ENCODE measurements at places on chromosomes 2 and 18.

DNA sequence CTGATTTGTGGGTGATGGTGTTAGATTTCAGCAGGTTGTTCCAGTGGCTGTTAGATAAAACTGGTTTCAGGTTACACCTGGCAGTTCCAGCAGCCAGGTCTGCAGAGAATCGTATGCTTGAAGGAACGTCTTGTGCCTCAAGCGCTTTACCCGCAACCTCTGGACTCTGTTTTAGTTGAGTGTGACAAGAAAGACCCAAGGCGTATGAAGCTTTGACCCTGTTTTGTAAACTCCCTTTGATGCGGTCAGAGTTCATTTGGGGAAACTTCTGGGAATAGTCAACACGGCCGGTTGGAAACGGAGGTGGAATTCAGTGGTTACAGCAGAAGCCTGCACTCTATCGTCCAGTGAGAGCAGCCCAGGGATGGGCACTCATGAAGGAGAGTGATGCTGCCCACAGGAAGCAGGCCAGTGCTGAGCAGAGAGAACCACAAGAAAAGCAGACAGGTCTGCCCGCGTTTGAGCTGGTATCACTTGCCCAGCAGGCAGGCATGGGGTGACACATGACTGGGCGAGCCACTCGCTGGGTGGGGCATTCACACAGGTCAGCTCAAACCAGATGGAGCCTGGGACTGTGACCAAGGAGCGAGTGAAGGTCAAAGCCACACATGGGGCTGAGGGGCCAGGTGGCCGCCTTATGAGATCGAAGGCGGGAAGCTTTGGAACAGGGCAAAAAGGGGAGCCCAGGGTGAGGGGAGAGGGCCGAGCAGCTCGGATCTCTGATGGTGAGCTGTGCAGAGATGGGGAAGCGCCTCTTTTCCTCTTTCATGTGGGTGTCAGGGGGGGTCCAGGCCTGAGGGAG is 99.6 kb upstream of the MBOAT2 start:
- DNase-seq = peak; percentile 91

- DNase-seq = peak; percentile 68
These were observed 88.3 kb upstream of the PPP1CB start for GRCh38 chr2:28663359-28663758.

- no peak for DNase-seq
These were observed 108.1 kb downstream of the CTIF start for GRCh38 chr18:48646976-48647375.

DNA sequence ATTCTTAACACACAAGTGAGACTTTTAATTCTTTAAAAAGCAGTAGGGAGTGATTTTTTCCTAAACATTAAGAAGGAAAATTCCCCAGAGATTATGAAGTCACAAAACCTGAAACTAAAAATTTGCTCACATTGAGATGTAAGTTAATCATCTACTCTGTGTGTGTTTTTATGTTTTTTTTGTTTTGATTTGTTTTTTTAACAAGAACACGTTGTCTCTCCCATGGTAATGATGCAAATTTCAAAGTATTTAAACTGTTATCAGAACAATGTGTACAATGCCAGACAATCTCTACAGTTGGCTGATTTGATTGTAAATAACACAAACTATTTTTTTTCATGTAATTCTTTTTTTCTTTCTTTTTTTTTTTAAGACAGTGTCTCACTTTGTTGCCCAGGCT is 71.5 kb downstream of the COLEC12 start:
- no peak for DNase-seq

DNA sequence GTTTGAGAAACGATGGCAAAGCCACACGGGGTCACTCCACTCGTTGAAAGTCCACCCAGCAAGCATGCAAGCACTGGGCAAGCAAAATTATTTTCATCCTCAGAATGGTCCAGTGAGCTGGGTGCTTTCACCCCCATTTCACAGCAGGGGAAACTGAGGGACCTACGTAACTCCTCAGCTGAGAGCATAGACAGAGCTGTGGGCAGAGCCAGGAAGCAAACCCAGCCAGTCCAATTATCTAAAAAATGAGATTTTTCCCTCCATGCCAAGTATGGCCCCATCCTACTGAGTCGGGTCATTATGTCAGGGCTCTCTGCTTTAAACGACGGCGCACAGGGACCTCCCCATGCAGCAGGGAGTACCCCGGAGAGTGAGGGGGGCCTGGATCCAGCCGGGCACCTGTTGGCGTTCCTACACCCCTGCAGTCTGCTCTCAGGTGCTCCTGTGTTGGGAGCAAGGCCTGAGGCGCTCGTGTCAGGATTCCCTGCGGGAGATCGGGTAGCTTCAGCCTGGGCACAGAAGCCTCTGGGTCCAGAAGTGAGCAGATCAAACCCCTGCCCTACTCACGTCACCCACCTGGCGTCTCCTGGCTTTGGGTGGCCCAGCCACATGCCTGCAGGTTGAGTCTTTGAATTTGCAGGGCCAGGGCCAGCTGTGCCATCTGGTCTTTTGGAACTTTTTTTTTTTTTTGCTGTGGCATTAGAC is 17.3 kb downstream of the TWIST2 start:
- no peak for DNase-seq

DNA sequence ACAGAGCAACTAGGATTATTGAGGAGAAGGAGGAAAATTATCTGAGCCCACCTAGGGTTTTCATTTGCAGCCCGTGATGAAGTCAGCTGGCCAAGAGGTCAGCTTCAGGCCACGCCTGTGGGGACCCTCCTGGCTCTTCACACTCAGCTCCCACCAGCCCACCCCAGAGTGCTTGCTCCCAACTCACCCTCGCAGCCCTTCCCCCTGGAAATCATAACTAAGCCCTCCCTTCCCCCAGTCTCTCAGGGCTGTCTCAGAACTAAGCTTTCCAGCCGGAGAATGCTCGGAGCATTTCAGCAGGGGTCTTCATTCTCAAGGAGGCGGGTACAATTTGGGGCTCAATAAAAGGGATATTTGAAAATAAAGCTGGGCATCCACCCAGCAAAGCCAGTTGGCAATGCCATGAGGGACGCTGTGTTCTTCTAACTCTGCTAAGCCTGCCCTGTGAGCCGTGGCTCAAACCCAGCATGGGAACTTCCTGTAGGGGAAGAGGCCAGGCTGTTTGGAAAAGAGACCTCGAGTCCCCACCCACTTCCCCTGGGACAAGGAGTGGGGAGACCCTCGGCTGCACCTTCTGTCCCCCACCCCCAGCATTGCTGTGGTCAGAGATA is 194.9 kb downstream of the CTIF start:
- no peak for DNase-seq

DNA sequence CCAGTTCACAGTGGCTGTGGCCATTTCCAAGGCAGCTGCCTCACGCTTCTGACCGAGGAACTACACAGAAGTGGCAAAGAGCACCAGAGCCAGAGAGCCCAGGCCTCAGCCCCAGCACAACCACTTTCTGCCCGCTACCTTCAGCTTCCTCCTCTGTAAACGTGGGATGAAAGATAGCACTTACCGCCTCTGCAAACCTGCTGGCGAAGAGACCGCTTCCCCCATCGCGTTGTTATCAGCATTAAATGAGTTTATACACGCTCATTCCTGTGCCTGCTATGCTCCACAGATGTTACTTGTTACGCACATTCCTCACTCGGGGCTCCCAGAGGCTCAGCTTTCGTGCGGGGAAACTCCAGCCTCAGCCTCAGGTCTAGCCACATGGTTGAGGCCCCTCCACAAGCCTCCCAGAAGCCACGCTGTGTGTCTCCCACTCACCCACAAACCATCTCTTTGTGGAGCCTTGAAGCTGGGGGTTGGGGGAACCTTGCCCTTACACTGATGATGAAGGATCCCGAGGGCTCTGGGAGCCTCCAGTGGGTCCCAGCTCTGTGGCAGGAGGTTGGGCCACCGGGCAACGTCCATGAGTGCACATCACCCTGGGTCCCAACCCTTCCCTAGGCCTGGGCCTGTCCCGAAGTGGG is 63.3 kb upstream of the SMAD7 start:
- DNase-seq = peak; percentile 51

DNA sequence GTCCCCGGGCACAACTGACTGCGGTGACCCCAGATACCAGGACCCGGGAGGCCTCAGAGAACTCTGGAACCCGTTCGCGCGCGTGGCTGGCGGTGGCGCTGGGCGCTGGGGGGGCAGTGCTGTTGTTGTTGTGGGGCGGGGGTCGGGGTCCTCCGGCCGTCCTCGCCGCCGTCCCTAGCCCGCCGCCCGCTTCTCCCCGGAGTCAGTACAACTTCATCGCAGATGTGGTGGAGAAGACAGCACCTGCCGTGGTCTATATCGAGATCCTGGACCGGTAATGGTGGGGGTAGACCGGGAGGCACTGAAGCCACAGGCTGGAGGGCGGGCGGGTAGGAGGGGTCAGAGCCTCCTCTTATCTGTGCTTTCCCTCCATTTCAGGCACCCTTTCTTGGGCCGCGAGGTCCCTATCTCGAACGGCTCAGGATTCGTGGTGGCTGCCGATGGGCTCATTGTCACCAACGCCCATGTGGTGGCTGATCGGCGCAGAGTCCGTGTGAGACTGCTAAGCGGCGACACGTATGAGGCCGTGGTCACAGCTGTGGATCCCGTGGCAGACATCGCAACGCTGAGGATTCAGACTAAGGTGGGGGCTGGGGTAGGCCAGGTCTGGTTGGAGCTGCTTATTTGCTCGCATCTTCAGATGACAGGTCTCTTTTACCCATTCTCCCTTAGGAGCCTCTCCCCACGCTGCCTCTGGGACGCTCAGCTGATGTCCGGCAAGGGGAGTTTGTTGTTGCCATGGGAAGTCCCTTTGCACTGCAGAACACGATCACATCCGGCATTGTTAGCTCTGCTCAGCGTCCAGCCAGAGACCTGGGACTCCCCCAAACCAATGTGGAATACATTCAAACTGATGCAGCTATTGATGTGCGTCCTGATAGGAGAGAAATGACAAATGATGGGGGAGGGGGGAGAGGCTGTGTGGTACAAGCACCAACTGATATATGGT is 780 bp downstream of the HTRA2 start:
- DNase-seq = peak; percentile 70

DNA sequence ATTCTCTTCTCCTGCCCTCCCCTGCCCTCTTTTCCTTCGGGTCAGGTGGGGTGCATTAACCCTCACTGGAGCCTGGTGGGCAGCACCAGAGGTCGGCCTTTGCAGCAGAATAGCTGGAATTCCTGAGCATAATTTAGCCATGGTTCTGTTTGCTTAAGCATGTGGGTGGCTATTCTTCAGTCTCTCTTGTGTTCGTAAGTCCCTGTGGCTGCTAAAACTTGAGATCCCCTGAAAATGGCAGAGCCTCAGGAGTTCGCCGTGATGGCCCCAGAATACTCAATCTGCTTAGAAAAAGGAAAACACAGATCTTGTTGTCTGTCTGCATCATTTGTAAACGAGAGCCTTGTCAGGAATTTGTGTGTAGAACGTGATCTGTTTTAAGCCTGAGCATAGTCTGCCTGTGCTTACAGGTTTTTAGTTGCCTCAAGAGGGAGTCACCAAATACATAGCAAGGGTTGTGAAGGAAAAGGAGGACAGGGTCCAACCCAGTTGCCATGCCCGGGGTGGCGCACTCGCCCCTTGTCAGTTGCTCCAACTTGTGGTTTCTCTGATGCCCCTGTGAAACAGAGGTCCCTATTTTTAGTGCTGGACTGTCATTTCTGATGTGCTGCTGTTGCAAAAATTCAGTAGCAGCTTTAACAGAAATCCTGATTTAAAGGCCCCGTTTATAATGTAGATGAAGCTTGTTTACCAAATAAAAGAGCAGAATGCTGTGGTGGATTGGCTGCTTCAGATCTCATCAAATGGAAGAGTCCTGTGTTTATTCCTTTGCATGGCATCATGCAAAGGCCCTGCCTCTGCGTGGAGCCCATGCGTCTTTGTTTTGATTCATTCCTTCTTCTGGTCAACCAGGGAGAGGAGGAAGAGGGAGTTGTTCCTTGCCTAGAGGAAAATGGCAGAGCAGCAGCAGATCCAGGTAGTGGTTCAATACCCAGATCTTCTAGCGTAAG is 74.8 kb downstream of the WDSUB1 start:
- DNase-seq = peak; percentile 91

GRCh38 chr2:24238158-24238557 is 63.3 kb downstream of the FAM228A start:
- no peak for DNase-seq

GRCh38 chr2:225512876-225513540 is 113.5 kb downstream of the NYAP2 start:
- no peak for DNase-seq

GRCh38 chr18:6482198-6482977 is 67.7 kb upstream of the L3MBTL4 start:
- peak; percentile 89 for DNase-seq

DNA sequence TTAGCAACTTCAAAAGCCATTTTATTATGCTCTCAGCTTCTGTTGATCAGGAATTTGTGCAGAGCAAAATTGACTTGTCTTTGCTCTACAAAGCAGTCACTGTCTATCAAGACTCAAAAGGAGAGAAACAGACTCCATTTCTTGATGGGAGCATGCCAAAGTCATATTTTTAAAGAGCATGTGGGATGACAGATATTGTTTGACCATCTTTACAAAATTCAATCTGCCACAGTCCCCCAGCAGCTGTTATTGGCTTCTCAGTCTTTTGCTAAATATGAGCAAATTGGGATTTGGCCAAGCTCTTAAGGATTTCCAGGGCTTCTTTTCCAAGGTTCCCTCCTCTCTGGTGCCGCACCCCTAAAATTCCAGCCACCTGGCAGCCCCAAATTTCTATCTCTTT is 67.9 kb downstream of the TEX51 start:
- no peak for DNase-seq

DNA sequence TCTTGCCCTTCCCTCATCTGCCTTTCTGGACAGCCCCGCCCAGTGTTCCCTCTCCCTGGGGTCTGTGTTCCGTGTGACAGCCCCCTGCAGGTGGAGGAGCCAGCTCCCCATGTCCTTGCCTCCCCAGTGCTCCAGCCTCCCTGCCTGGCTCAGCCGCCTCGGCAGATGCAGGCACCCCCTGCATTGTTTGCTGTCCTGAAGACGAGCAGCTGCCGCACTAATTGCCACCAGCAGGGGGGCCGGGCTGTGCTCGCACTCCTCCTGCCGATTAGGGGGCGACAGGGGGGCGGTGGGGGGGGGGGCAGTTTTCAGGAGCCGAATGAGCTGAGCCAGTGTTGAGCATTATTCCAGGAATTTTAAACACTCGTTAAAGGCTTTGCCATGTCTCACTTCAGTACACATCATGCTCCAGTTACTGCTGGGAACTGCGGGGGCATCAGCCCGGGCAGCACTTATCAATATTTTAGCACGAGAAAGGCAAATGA is 23.3 kb downstream of the SIX3 start:
- peak; percentile 65 for DNase-seq

- DNase-seq = no peak
These were observed 26.9 kb upstream of the INSIG2 start for GRCh38 chr2:118061135-118061955.

DNA sequence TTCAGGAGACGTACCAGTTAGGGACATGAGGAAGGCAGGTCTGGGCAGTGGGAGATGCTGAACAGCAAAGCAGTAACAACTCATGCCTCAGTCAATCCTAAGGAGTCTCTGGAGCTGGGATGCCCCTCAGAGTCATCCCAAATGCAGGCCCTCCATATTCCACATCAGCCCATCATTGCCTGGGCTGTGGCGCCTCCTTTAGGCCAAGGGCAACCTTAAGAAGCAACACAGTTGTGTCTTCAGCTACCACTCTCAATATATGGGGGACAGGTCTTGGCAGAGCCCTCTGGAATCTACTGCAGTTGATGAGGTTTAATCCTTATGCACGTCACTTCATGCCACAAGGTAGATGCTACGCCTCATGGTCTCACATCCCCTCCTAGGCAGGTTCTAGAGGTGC is 682.0 kb upstream of the RAB6C start:
- no peak for DNase-seq

All from islet precursor cell (in vitro differentiated cells).